ENCODE measurements at places on chromosomes 6 and 20. TPM values are rescaled to one million over a fixed set of nuclear protein-coding genes. Genes with fewer than 3 reads are reported as not detected.

The ME1 gene
- 14.5 TPM for total RNA-seq

The CFAP61 gene
- 1.7 TPM for total RNA-seq

The HAO1 gene
- total RNA-seq, result not detected

The PAK5 gene
- total RNA-seq, result not detected

The SPINT4 gene
- not detected for total RNA-seq

The IP6K3 gene
- 0.52 TPM for total RNA-seq

The IRF4 gene
- total RNA-seq, result 1.5 TPM

GRCh38 chr6:14582749-14583148 is 465.2 kb downstream of the CD83 start:
- H3K4me3 ChIP-seq, result no peak overlapping the region
- no peaks in the 10 kb centered on the region for H3K27me3 ChIP-seq
- H3K4me1 ChIP-seq, result no peaks in the 10 kb centered on the region
- DNase-seq, result no peak
- no peaks in the 10 kb centered on the region for H3K36me3 ChIP-seq

GRCh38 chr6:11460837-11461661 is 76.5 kb upstream of the TMEM170B start:
- no peak for DNase-seq
- H3K27me3 ChIP-seq, result no peaks in the 10 kb centered on the region
- no peak overlapping the region for H3K4me3 ChIP-seq
- no peaks in the 10 kb centered on the region for H3K36me3 ChIP-seq
- H3K4me1 ChIP-seq, result no peaks in the 10 kb centered on the region

DNA sequence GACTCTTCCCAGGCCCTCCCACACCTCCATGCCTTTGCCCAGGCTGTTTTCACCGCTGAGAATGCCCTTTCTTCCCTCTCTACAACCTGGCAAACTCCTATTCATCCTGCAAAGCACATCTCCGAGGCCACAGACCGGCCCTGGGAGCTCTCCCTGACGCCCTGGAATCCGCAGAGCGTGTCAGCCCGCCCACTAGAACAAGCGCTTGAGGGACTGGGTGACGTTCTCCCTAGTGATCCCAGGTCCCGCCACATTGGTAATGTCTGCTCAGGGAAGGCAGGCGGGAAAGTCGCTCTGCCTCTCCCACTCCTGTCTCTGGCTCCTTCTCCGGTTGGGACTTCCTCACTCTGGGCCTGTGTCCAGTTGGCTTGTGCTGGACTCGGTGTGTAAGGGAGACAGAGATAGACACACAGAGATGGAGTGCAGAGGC is 61.6 kb downstream of the SRC start:
- H3K36me3 ChIP-seq, result no peaks in the 10 kb centered on the region
- no peak overlapping the region for H3K27ac ChIP-seq
- no peak overlapping the region for H3K4me3 ChIP-seq
- peak; percentile 36 for DNase-seq
- no peaks in the 10 kb centered on the region for H3K27me3 ChIP-seq

GRCh38 chr6:27040244-27041042 is 207.1 kb upstream of the PRSS16 start:
- DNase-seq, result no peak
- no peak overlapping the region for H3K27ac ChIP-seq
- no peaks in the 10 kb centered on the region for H3K36me3 ChIP-seq
- no peaks in the 10 kb centered on the region for H3K4me1 ChIP-seq
- no peak overlapping the region for H3K4me3 ChIP-seq

GRCh38 chr20:49797344-49797615 is 15.3 kb upstream of the SLC9A8 start:
- no peaks in the 10 kb centered on the region for H3K4me1 ChIP-seq
- no peaks in the 10 kb centered on the region for H3K36me3 ChIP-seq
- H3K27me3 ChIP-seq, result no peaks in the 10 kb centered on the region
- DNase-seq, result no peak
- no peak overlapping the region for H3K4me3 ChIP-seq

- no peaks in the 10 kb centered on the region for H3K36me3 ChIP-seq
- no peak overlapping the region for H3K27ac ChIP-seq
- H3K4me1 ChIP-seq, result no peaks in the 10 kb centered on the region
Measured at GRCh38 chr6:69044534-69044933, 409.5 kb downstream of the ADGRB3 start.

- DNase-seq, result no peak
- H3K4me1 ChIP-seq, result no peaks in the 10 kb centered on the region
- no peak overlapping the region for H3K4me3 ChIP-seq
- H3K27ac ChIP-seq, result no peak overlapping the region
Measured at GRCh38 chr6:12442455-12442854, 152.3 kb downstream of the EDN1 start.

GRCh38 chr6:157795841-157796240 is 27.2 kb upstream of the SNX9 start:
- no peak overlapping the region for H3K27ac ChIP-seq
- DNase-seq, result no peak
- no peak overlapping the region for H3K4me3 ChIP-seq
- H3K27me3 ChIP-seq, result no peaks in the 10 kb centered on the region
- H3K36me3 ChIP-seq, result no peaks in the 10 kb centered on the region
